ENCODE measurements at places on chromosomes 12 and 14.

GRCh38 chr14:96416292-96416691 lies 24.4 kb downstream of the AK7 start:
- DNase-seq, result no peak

DNA sequence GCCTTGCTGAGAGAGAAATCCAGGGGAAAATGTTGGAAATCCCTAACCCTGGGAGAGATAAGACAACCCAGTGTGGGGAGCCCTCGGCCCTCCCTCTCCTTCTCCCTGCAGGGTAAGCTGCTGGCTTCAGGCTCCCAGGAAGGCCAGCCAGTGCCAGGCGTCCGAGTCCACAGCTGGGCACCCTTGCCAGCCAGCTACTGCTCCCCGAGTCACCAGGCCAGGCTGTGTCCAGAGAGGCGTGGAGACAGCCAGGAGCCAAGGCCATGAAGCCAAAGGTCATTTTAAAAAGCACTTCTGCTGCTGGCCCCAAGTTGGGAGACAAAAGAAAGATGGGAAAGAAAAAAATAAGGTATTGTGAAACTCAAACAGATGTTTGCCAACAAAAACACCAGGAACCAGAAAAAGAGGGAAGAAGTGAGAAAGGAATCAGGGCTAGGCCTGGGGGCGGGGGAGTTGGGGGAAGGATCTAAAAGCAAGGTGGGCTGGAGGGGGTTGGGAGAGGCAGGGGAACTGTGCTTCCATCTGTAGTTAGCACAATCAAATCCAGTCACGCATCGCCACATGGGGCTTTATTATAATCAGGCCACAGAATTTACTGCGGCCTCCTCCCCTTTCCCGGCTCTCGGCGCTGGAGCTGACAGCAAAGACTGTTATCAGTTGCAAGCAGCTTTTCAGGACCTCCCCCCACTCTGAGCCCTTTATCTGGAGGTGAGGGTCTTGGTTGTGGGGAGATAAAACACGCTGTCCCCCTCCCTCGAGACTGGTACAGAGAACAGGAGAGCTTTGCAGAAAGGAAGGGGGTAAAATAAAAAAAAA lies 33.5 kb downstream of the RBM19 start:
- no peak for DNase-seq

DNA sequence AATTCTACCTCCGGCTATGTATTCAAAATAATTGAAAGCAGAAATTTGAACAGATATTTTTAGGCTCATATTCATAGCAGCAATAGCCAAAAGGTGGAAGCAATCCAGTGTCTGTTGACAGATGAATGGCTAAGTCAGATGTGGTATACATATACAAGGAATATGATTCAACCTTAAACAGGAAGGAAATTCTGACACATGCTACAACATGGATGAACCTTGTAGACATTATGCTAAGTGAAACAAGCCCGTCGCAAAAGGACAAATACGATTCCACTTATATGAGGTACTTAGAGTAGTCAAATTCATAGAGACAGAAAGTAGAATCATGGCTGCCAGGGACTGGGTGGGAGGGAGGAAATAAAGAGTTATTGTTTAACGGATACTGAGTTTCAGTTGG lies 331.6 kb downstream of the PCNX1 start:
- DNase-seq, result no peak

GRCh38 chr12:89493670-89494302 lies 30.8 kb downstream of the GALNT4 start:
- no peak for DNase-seq

GRCh38 chr14:100078997-100079725 lies 13.9 kb downstream of the EVL start:
- peak; percentile 55 for DNase-seq

DNA sequence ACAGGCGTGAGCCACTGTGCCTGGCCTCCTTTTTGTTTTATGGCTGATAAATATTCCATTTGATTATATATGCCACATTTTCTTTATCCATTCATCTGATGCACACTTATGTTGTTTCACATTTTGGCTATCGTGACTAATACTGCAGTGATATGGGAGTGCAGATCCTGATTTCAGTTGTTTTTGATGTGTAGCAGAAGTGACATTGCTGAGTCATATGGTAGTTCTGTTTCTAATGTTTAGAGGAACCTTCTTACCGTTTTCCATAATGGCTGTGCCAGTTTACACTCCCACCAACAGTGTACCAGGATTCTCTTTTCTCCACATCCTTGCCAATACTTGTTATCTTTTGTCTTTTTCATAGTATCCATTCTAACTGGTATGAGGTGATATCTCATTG lies 235.9 kb downstream of the ERC1 start:
- no peak for DNase-seq

- no peak for DNase-seq
Observed at GRCh38 chr12:92595663-92596062, 107.1 kb upstream of the PLEKHG7 start.

DNA sequence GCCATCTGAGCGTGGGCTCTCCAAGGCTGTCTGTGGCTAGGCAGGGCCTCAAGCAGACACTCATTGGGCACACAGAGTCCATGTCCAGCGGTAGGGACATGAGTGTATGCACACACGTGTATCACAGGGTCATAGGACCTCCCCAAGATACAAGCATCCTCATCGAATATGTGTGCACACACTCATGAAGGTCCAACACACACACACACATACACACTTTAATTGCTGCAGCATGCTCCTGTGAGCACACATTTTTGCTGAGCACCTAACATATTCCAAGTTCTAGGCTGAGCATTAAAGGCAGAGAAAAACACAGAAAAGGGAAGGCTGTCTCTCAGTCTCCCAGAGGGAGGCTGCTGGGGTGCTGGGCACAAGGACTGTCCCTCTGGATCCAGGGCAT lies 59.3 kb upstream of the TBX3 start:
- no peak for DNase-seq

DNA sequence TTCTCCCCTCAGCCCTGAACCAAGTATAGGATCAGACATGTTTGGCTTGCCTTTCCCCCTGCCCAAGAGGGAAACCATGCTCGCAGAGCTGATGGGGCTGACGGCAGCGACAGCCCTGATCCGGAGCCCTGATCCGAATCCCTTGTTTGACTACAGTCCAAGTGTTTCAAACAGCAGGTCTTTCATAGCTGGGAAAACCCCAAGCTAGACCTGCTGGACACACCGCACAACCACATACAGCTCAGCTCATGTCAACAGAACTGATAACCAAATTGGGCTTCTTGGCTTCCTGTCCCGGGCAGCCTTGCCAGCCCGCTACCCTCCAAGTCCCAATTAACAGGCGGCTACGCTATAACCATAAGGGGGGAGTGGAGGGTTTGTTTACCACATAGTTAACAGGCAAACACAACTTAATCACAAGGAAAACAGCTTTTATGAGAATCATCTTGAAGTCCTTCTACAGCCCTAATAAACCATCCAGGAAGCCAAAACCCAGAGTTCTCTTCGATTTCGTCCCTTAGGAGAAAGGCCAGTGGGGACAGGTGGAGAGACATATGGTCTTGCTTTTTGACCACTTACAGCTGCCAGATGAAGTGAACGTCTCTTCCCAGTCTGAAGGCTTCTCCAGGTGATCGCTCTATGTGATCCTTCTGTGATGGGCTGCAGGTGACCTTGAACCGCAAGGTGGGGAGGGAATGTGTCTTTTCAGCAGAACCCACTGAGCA lies 64.5 kb upstream of the MANSC4 start:
- DNase-seq, result no peak

DNA sequence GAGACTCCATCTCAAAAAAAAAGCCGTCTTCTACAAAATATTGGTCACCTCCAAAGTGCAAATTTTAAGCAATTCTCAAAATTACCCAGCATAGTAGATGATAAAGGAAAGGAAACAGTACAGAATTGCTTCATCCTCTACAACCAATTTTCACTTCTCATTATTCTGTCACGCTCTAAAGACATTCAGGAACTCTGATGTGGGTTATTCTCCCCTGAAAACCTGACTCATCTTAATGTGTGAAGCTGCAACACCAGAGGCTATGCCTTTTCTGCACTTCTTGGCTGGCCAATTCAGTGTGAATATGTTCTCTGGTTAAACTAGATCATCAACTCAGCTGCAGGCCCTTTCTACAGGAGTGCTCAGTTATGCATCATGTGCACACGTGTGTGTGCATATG lies 11.0 kb downstream of the PTGER2 start:
- DNase-seq, result no peak

DNA sequence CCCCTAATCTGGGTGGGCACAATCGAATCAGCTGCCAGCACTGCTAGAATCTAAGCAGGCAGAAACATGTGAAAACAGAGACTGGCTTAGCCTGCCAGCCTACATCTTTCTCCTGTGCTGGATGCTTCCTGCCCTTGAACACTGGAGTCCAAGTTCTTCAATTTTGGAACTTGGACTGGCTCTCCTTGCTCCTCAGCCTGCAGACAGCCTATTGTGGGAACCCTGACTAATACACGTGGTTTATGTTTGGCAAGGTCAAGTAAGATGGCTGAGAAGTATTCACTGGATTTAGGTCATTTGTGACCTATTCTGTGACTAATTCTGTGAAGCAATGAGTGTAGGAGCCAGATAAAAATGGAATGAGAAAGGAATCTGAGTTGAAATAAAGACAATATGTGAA lies 11.0 kb downstream of the GPR135 start:
- no peak for DNase-seq

- no peak for DNase-seq
Observed at GRCh38 chr12:104360157-104360556, 56.6 kb downstream of the EID3 start.

DNA sequence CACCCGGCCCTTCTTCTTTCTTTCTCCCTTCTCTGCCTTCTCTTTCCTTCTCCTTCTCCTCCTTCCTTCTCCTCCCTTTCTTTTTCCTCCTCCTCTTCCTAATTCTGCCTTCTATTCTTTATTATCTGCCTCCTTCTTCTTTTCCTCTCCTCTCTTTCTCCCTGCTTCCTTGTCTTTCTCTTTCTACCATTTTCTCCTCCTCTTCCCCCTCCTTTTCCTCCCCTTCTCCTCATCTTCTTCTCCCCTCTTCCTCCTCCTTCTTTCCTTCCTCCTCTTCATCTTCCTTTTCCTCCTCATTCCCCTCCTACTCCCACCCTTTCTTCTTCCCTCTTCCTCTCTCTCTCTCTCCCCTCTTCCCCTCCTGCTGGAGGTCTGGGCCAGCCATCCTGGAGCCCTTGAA lies 294.9 kb upstream of the CRY1 start:
- no peak for DNase-seq

DNA sequence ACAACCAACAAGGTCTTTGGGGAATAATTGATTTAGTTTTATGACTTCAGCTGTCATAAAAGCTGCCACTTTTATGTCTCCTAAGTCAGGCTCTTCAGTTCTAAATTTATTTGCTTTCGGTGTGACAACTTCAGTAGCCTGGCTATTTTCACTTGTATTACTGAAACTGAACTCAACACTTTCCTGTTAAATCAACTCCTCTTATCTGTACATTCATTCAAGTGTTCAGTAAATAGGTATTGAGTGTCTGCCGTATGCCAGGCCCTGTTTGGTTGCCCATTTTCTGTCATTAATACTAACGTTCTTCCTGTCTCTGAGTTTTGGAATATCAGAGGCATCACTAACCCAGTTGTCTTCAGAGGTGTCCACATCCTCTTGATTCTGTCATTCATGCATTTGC lies 7.5 kb downstream of the UTP20 start:
- DNase-seq, result no peak

- no peak for DNase-seq
Observed at GRCh38 chr12:80316222-80316621, 127.8 kb upstream of the PTPRQ start.

GRCh38 chr12:52350021-52350620 lies 17.2 kb downstream of the KRT85 start:
- DNase-seq, result no peak

DNA sequence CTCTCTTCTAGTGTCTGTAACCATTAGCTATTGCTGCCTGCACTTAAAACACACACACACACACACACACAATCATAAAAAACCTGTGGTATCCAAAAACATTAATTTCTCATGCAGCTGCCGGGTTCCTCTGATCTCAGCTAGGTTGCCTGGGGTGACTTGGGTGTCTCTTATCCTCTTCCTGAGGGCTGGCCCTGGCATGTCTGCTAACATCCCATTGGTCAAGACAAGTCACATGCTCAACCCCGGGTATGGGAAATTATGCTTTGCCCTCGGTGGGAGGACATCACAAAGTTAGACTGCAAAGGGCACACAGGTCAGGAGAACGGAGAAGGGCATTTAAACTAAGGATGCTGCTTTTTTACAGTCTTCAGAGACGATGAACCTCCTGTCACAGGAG lies 55.7 kb downstream of the TRPV4 start:
- no peak for DNase-seq

- no peak for DNase-seq
Observed at GRCh38 chr14:79098324-79098723, 928.2 kb downstream of the NRXN3 start.

DNA sequence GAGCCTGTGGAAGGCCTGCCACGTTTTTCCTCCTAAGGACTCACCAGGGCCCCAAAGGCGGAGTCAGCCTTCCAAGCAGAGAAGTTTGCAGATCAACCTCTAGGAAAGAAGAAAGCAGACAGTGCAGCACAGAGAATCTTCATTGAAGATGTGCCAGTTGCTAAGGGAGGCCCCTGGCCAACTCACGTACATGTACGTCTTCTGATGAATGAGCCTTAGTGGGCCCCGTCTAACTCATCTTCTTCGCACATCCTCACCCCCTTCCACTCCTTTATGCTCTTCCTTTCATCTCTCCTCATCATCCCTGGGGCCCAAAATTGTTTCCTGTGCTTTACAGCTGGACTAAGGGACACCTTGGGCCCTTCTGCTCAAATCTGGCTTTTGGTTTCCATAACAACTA lies 703.0 kb upstream of the TBX3 start:
- no peak for DNase-seq

DNA sequence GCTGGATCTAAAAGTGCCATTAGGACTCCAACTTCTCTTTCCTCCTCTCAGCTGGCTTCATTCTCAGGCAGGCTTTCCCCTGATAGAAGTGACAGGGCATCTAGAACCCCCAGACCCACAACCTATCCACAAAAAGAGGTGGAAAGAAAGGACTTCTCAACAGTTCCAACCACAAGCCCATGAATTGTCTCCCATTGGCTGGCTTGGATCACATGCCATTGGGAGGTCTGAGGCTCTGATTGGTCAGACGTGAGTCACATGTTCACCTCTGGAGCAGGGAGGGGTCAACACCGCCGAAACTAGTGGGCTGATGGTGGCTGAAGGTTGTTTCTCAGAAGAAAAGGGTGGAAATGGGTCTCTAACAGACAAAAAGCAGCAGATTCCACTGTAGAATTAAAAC lies 47.2 kb downstream of the DRAM1 start:
- no peak for DNase-seq

DNA sequence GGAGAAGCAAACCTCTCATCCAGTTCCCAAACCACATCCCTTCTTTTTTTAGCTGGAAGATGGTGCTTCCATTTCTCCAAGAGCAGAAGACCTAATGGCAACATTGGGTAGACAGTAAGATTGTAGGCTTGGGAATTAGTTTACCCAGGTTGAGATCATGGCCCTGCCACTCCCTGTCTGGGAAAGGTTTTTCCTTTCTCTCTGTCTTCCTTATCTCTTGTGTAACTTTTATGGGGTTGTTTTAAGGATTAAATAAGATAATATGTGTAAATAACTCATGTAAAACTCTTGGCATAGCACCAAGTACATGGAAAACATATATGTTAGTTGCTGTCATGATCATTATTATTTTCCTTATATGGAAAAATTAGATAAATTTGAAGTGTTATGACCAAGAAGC lies 23.2 kb upstream of the PSMA6 start:
- no peak for DNase-seq

GRCh38 chr12:22064968-22065367 lies 18.9 kb downstream of the CMAS start:
- no peak for DNase-seq

GRCh38 chr12:42260518-42260917 lies 22.5 kb upstream of the YAF2 start:
- no peak for DNase-seq

All from vagina (tissue), 2 donors.